Cardiac muscle cell (in vitro differentiated cells and primary cell): ENCODE measurements at places on chromosomes 6 and 20. TPM values are rescaled to one million over a fixed set of nuclear protein-coding genes. Genes with fewer than 3 reads are reported as not detected.

VSX1 gene
- not detected in 2 replicates for total RNA-seq

ARMH2 gene
- not detected in 2 replicates for total RNA-seq

SLC35D3 gene
- 0.74 and 2.4 TPM in 2 replicates for total RNA-seq

THEMIS gene
- total RNA-seq = not detected in 2 replicates

CCN6 gene
- total RNA-seq = not detected in 2 replicates

MYL9 gene
- 579 and 882 TPM in 2 replicates for total RNA-seq

MATN4 gene
- total RNA-seq = not detected in 2 replicates

TRIM40 gene
- not detected in 2 replicates for total RNA-seq

HLA-DQA1 gene
- not detected in 2 replicates for total RNA-seq

CLDN20 gene
- total RNA-seq = not detected in 2 replicates

GPR6 gene
- not detected in 2 replicates for total RNA-seq

PTGIS gene
- 5.3 and 7.8 TPM in 2 replicates for total RNA-seq

DNA sequence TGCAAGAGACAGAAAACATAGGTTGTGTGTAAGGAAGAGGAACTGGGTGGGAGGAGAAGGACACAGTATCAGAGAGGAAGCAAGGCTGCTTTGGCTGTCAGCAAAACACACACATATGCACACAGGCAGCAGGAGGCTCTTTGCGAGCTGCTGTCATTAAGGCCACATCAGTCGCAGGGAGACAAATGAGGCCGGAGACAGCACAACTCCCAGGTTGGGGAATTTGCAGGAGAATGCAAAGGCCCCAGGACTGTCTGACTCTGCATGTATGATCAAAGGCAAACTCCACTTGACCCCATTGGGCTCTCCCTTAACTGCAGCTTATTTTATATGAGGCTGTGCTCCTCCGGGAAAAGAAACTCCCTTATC is 35.3 kb downstream of the METTL24 start:
- peak; percentile 66 for DNase-seq

- DNase-seq = peak; percentile 40
Measured at GRCh38 chr6:27592481-27593199, 119.7 kb upstream of the ZNF184 start.

DNA sequence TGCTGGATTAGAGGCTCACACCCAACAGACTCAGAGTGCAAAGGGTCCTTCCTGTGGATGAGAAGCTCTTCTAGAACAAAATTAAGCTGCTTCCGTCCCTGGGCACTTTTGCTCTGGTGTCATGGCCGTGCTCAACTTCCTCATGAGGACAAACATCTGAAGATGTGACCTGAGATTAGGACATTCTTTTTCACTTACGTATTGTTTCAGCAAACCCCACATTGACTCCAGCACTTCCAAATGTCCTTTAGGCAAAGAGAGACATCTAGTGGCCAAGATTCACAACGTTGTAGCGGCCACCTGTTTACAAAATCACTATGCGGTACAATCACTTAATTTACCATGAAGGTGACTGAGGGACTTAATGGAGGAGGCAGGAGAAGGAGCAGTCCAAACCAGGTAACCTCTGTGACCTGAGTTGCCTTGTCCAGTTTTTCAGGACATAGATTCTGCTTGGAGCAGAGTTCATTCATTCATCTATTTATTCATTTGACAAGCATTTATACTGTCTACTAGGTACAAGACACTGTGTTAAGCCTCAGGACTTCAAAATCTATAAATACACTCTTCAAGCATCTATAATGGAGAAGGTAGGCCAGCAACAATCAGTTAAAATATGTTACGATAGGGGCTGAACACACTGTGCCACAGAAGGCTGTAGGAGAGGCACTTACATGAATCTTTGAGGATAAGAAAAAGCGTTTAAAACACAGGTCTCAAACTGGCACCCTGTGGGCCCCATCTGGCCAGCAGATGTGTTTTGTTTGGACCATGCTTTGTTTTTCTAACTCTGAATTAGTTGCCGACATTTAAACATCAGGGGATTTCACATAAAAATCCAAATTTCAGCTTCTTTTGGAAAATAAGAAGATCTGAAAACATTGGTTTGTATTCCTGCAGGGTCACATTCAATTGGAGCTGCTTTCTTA is 5.6 kb upstream of the ADGRF1 start:
- peak; percentile 74 for DNase-seq

GRCh38 chr6:38270367-38270766 is 369.4 kb downstream of the BTBD9 start:
- DNase-seq = no peak

DNA sequence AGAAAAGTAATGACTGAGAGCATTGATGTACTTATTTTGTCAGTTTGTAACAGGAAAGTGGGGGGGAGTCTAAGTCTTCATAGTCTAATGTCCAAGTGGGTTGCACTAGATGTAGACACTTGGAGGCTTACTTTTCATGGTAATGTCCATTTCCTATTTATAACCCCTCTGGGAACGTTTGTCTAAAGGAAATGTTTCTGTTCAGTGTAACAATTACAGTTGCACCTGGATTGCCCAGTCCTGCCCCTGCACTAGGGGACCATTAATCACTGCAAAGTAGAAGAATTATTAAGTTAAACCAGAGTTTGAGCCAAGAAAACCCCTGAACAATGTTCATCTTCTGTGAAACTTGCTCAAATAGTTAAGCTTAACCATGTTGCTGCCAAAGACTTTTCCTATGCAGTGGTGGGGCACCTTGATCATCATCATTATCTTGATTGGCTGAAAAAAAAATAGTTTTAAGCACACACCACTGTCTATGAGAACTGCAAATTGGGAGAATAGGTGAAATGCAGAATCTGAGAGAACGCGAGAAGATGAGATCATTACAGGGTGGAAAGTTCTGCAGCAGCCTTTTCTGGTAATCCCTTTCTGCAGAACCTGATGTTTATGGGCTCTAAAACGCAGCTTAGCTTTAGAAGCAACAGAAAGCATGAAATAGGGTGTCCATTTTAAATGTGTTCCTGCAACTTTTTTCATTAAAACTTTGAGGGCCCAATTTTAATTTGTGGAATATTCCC is 106.0 kb downstream of the ZNF217 start:
- DNase-seq = no peak

- peak; percentile 20 for DNase-seq
Measured at GRCh38 chr6:117829594-117830319, 77.3 kb upstream of the SLC35F1 start.

- DNase-seq = peak; percentile 10
Measured at GRCh38 chr20:63980317-63980805, 571 bp upstream of the PRPF6 start.

- no peak for DNase-seq
Measured at GRCh38 chr6:21984135-21984534, 312.7 kb downstream of the PRL start.

DNA sequence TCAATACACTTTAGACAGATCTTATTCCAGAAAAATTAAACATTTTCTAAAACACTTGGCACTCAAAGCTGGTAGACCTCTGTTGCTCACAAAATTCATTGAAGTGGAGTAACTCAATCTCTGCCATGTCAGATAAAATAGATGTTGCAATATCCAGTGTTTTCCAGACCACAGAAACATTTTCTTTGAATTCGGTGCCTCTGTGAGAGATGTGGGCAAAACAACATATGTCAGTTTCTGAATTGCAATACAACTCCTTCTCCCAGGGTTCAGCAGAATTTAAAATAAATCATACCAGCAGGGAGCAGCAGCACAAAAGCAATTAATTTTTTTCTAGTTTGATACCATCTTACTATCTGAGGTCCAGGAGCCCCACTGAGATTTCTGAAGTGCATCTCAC is 11.3 kb upstream of the PKHD1 start:
- no peak for DNase-seq

GRCh38 chr6:34506718-34507117 is 40.8 kb downstream of the PACSIN1 start:
- no peak for DNase-seq

DNA sequence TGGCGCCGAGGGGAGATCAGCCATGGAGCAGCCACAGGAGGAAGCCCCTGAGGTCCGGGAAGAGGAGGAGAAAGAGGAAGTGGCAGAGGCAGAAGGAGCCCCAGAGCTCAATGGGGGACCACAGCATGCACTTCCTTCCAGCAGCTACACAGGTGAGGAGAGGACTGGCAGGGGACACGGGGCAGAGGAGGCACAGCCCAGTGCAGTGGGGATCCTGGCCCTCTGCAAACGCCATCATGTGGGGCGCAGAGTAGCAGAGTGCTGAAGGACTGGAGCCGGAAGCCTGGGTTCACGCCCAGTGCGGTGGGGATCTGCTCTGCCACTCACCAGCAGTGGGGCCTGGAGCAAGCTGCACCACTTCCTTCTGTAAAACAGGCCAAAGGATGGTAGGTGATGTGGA is 41.1 kb upstream of the FANCE start:
- DNase-seq = no peak

DNA sequence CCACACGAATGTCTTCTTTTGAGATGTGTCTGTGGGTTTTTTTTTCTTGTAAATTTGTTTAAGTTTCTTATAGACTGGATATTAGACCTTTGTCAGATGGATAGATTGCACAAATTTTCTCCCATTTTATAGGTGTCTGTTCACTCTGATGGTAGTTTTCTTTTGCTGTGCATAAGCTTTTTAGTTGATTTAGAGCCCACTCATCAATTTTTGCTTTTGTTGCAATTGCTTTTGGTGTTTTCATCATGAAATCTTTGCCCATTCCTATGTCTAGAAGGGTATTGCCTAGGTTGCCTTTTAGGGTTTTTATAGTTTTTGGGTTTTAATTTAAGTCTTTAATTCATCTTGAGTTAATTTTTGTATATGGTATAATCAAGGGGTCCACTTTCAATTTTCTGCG is 57.7 kb downstream of the NKX2-2 start:
- DNase-seq = no peak

GRCh38 chr6:47733879-47734558 is 35.6 kb downstream of the ADGRF4 start:
- DNase-seq = peak; percentile 3

DNA sequence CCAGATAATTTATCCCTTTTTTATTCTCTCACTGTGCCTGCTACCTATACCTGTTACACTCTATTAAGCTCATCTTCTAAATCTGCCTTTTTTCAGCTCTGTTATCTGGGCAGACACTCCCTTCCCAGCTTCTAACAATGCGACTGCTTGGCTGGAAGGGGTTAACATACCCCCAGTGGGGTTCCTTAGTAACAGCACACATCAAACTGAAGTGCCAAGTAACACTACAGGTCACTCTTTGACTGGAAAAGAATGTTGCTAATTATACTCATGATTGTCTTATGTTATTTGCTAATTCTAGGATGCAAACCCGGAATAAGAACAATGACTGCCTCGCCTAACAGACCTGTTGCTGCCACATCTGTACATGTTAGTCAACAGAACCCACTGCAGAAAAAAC is 203.5 kb downstream of the EPM2A start:
- no peak for DNase-seq

DNA sequence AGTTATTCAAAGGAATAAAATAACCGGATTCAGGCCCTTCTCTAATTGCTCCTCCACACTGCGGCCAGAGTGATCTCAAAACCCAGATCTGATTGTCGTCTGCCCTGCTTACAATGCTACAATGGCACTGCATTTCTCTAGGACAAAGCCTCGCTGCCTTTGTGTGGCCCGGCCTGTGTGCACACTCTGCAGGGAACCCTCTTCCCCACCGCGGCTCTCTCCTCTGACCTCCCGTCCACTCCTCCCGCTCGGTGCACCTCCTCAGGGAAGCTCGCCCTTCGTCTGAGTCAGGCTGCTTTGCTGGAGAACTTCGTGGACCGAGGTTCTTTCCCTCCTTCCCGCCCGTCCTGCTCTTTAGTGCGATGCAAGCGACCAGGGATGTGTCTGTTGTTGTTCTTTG is 101.6 kb upstream of the SNX9 start:
- DNase-seq = no peak

- no peak for DNase-seq
Measured at GRCh38 chr6:161630674-161631073, 356.8 kb upstream of the AGPAT4 start.

DNA sequence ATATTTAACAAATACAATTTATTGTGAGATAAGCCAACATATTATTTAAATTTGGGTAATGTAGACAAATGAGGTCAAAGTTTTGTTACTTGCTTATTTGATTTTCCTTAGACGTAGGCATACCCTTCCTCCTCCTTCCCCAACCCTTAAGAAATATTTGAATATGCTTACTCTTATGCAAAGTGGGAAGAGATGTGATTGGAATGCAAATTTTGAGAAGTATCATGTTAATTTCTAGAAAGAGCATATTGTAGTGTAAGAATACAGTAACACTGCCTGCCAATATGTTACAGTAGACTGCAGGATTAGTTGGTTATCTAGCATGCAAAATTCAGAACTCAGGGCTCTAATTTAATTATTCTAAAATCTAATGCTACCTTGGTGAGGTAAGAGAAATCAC is 32.9 kb downstream of the CRISP1 start:
- DNase-seq = no peak

- DNase-seq = no peak
Measured at GRCh38 chr20:3998998-3999397, 16.4 kb downstream of the RNF24 start.

DNA sequence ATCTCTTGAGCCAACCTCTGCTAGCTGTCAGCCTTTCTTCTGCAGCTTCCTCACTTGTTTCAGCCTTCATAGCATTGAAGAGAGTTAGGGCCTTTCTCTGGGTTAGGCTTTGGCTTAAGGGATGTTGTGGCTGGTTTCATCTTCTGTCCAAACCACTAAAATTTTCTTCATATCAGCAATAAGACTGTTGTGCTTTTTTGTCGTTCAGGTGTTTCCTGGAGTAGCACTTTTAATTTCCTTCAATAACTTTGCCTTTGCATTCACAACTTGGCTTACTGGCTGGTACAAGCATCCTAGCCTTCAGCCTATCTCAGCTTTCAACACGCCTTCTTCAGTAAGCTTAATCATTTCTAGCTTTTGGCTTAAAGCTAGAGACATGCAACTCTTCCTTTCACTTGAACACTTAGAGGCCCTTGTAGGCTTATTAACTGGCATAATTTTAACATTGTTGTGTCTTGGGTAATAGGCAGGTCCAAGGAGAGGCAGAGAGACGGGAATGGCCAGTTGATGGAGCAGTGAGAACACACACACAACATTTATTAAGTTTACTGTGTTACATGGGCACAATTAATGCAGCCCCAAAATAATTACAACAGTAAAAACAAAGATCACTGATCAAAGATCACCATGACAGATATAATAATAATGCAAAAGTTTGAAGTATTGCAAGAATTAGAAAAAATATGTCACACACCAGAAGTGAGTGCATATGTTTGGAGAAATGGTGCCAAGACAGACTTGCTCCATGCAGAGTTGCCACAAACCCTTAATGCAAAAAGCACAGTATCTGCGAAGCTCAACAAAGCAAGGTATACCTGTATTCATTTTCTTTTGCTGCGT is 98.6 kb downstream of the HIVEP1 start:
- no peak for DNase-seq

DNA sequence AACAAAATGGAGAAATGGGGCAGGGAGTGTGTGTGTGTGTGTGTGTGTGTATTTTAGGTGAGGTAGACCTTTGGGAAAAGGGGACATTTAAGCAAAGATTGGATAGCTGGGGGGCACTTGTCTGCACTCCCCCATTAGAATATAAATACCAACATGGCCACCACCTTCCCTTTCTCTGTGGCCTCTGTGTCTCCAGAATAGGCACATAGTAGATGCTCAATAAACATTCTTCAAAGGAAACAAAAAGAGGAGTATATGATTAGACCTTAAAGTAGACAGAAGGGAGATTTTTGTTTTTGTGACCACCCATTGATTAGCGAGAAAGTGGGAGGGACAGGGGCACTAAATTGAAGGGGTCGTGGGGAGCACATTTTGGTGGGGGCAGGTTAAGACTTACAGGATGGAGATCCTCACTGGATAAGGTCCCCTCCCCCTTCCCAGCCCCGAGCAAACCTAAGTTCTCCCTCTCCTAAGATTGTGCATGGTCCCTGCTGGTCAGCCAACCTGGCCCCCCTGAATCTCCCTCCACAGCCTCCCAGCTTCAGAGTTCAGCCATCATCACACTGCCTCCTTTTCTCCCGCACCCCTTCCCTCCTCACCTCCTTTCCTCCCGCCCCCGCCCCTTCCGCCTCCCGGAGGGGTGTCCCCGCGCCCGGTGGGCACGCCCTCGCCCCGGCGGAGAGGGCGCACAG is 514 bp upstream of the TSHZ2 start:
- no peak for DNase-seq
